ENCODE measurements at places on chromosomes 3 and 15.

DNA sequence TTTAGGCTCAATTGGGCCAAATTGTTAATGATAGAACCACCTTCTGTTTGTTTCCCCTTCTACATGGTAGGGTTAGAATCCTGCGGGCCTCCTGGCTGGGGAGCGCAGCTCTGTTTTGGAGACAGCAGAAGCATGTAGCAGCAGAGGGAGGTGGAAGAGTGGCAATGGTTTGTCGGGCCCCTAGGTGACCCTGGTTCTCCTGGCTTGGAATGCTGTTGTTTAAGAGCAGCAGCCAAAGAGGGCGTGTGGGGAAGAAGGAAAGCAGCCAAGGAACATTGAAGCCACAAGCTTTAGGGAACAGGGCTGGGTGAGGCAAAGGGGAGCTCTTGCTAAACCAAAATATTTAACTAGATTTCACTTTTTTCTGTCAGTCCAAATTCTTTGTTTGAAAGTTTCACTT is 213.7 kb upstream of the NR2E3 start:
- DNase-seq = no peak

DNA sequence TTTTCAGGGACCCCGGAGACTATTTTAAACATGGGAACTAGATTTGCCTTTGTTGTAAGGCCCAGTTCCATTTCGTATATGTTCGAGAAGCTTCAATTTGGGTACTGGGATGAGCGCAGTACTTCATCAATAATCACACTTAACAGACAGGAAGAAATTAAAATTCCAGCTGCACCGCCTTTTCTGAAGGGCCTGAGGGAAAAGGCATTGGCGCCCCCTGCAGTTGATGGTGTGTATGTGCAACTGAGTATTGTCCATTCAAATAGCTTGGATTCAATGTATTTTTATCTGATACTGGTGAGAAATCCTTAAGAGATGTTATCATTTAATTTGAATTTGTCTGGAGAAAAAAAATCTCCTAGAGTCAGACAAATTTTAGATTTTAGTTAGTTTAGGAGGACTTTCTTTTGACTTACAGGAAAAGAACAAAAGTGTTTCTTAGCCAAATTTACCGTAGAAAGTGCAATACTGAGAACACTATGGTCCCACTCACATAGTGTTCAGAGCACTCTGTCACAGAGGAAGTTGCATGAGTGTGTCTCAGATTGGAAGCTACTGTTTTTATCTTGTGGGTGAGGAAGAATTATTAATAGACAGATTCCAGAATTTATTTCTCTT is 5.4 kb upstream of the ALDH1A2 start:
- DNase-seq = peak; percentile 60

- DNase-seq = no peak
These were observed 1.6 kb upstream of the MCTP2 start for GRCh38 chr15:94229591-94230369.

- DNase-seq = peak; percentile 89
These were observed 422.3 kb upstream of the ROBO1 start for GRCh38 chr3:80190051-80190450.

DNA sequence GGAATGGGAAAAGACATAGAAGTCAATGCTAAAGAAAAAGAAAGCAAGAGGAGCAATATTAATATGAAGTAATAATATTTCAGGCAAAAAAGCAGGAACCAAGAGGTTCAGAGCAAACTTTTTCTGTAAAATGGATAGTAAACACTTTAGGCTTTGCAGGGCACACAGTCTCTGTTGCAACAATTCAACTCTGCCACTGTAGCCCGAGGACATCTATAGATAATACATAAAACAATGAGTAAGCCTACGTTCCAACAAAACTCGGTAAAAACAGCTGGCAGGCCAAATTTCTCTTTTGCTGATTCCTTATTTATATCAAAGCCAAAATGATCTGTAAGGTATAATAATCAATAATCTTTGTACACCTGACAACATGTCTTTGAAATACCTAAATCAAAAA is 56.8 kb downstream of the SMAD6 start:
- no peak for DNase-seq

DNA sequence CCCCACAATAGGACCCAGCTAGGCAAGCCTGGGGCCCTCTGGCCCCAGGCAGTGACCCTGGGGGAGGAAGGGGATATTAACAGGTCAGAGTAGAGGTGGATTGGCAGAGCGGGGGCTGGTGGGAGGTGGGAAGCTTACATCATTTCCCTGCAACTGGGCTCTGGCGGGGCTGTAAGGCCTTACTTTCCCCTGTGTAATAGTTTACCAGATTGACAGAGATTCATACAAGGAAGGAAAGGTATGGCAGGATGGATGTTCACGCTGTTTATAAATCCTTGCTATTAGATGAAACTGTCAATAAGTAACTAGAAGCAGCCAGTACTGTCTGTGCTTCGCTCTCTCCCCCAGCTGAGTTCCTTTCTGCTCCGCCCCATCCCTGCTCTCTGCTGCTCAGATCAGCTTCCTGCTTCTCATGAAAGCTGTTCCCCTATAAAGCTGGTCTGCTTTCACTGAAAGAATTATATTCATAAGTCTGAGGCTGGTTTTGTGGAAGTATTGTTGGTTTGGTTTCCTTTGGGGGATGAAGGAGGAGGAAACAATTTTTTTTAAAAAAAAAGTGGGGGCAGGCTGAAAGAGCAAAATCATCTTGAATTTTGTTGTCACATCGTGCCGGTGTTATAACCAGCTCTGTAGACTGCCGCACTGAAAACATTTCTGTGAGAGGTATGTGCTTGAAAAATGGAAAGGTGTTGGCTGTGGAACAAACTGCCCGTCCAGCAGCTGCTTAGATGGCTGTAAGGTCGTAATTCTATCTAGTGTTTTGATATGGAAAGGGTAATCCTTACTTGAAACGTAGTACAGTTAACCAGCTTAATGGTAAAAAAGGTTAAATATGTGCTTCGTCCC is 76.4 kb downstream of the BBX start:
- peak; percentile 57 for DNase-seq

DNA sequence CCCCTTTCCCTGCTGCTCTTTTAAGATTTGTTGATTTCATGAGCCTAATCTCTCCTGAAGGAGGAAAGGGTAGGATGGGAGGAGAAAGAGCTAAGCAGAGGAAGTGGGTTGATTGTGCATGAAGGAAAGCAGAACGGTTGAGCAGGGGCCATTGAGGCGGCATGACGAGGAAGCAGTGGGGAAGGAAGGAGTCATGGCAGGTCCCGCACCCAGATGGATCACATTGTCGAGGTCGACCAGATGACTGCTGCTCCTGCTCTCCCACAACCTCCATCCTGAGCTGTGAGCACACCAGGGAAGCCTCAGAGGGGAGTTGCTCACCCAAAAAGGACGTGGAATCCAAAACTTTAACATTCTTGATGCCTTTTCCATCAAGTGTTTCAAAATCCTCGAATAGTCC is 42.8 kb downstream of the ABTB1 start:
- no peak for DNase-seq
